Hair follicular keratinocyte (primary cell): ENCODE measurements at places on chromosomes 4 and X. TPM values are rescaled to one million over a fixed set of nuclear protein-coding genes. Genes with fewer than 3 reads are reported as not detected.

Gene STOX2
- 0.08 and 1.7 TPM in 2 replicates for total RNA-seq

Gene MAGEB6
- total RNA-seq = not detected in 2 replicates

Gene SPANXN3
- total RNA-seq = not detected in 2 replicates

Gene IGSF1
- 0.11 TPM in 1 of 2 replicates, not detected in the other for total RNA-seq

Gene PNMA6F
- not detected in 2 replicates for total RNA-seq

Gene PPP1R2C
- total RNA-seq = not detected in 2 replicates

Gene XAGE2
- not detected in 2 replicates for total RNA-seq

Gene CTAG1A
- not detected in 2 replicates for total RNA-seq

Gene ZMYM3
- 7.8 and 9.5 TPM in 2 replicates for total RNA-seq

Gene TNMD
- not detected in 2 replicates for total RNA-seq

Gene GAB1
- 8.6 and 14.7 TPM in 2 replicates for total RNA-seq

Gene TSPAN5
- 39.5 and 55.4 TPM in 2 replicates for total RNA-seq

Gene RAB33A
- not detected in 2 replicates for total RNA-seq

Gene NPY1R
- total RNA-seq = not detected in 2 replicates

Gene UCP1
- total RNA-seq = not detected in 2 replicates

Gene SMR3B
- not detected in 2 replicates for total RNA-seq

Gene CCNI
- total RNA-seq = 169 and 350 TPM in 2 replicates

Gene AFM
- total RNA-seq = not detected in 2 replicates
